ENCODE measurements at places on chromosomes 7 and 10.

- no peak for DNase-seq
Observed at GRCh38 chr10:24988831-24989640, 26.9 kb downstream of the ENKUR start.

DNA sequence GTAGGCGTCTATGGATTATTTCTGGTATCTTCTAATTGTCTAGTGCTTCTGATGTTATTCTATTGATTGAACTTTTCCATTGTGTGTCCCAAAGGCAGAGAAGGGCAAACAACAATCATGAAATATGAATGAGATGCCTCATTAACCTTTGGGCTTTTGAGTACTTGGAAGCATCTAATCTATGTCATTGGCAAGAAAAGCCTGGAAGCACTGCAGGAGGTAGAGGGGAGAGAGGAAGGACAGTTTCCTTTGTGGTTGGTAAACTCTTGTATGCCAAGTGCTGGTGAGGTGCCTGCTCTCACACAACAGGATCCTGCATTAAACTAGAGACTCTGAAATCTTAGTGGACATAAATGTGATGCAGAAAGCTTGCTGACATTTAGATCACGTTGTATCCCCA lies 155.2 kb upstream of the TPK1 start:
- no peak for DNase-seq

DNA sequence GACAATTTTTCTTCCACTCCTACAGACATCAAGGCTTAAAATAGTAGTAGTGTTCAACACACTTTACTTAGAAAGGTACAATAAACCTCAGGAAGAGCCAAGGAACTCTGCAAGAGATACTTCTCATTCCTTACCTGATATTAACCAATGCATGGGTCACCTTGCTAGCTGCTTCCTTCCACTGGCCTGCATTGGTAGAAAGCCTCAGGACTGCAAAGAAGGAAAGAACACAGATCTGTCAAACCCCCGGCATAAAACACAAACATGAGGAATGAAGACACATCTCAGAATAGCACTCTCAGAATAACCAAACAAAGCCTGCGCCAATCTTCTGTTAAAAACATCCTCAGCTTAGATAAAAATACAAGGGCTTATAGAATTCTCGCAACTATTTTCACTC lies 96.1 kb upstream of the KCNIP2 start:
- DNase-seq = no peak

GRCh38 chr7:85125651-85126131 lies 61.2 kb downstream of the SEMA3D start:
- no peak for DNase-seq

DNA sequence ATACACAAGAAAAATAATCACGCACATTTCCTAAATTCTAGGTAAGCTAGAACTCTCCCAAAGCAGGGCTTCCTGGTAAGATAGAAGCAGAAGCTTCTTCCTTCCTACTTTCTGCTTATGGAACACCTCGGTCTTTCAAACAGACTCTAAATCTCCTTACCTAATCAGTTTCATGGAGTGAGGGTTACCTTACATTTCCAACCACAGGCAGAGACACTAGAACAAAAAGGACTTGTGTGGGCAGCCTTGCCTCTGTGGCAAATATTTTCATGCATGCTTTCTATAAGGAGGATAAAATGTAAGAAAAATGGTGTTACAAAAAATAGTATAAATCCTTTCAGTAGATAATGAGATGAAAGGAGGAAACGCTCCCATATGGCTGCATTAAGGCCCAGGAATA lies 386.3 kb upstream of the SMIM30 start:
- no peak for DNase-seq

GRCh38 chr10:69661414-69662172 lies 31.5 kb downstream of the FAM241B start:
- DNase-seq = no peak

- no peak for DNase-seq
Observed at GRCh38 chr10:106535304-106535953, 629.1 kb downstream of the SORCS1 start.

DNA sequence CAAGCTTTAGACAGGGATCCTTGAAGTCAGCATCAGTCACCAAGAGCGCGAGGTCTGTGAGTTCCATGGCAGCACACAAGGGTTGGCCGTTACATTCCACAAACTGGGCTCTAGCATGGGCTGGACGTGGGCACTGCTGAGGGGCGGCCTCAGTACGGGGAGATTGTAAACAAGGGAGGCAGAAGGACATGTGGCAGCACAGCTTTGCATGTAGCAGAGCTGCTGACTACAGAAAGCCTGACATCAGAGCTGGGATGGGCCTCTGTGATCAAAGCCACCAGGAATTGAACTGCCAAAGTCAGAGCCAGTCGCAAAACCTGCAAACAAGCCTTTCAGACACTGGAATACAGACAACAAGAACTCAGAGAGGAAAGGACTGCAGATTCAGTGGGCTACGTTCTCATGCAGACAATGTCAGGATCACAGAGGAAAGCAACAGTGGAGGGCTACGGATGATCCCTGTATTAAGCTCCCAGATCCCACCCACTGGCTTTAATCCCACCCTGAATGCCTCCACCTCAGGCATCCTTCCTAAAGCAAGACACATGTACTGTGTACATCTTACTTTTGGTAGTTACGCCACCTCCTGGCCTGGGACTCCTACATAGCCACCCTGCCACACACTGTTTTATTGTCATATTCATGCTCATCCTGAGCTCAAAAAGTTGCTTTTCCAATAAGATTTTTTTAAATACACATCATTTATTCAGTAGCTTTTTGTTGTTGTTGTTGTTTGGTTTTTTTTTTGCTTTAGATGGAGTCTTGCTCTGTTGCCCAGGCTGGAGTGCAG lies 291.1 kb upstream of the IMMP2L start:
- no peak for DNase-seq
